GM12892 (cell line): ENCODE measurements at places on chromosomes 5 and 9.
A peak's percentile ranks its signal among the peaks of the same experiment; 100 is the strongest.

- DNase-seq, result no peak
Measured at GRCh38 chr9:92295827-92296258, 2.3 kb upstream of the IARS1 start.

DNA sequence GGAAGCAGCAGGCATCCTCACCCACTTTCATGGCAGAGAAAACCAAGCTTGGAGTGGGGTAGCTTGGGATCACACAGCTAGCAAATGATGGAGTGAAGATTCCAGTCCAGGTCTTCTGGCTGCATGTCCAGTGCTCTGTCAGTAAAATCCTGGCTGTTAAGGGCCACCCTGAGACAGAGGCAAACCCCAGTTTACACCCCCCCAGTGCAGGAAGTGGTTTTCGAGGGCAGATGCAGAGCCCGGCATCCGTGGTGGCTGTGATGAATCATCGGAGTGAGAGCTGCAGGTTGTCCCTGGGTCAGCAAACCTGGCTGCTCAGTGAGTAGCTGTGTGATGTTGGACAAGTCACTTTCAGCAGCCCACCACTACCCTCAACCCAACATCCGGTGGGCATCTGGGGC lies 115.4 kb downstream of the RGS3 start:
- peak; percentile 91 for DNase-seq

DNA sequence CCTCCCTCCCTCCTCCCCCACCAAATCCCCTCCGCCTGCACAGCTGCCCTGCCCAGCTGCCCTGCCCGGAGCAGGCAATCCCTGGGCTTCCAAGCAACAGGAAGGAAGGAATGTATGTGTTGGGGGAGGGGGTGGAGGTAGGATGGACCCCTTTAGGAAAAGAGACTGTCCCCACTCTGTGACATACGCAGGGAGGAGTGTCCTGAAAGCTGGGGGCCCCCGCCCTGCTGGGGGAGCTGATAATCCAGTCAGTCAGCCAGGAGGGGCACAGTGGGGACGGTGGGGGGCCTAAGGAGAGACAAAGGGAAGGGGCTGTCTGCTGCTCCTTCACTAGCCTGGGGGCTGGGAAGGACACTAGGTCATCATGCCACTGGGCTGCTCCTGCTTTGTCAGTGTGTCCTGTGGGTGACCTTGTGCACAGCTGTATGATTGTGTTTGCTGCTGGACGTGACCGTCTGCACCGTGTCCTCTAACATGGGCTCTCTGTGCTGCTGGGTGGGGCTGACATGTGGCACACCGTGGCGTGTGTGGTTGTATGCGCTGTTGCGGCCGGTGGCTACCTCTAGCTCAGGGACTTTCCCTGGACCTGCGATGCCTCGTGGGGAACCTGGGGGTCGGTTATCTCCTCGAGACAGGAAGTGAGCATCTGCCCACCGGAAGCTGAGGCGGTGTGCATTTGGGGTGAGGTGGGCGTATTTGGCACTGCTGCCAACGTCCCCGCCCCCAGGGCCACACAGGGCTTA lies 3.0 kb downstream of the N4BP3 start:
- DNase-seq, result no peak

DNA sequence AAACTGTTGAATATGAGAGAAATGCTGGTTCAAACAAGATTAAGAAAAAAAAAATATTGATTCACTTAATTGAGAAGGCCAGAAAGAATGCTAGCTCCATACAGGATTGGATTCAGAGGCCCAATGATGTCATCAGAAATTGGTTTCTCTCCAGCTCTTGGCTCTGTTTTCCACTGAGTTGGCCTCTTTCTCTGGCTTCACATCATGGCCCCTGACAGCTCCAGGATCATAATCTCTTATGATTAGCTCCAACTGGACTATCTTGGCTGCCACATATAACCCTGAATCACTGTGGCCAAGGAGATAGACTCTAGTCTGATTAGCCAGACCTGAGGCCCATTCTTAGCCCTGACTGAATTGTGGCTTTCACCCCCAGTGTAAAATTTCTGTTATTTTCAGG lies 244.7 kb upstream of the GRAMD2B start:
- no peak for DNase-seq

- no peak for DNase-seq
Measured at GRCh38 chr5:66538531-66538930, 57.7 kb upstream of the MAST4 start.

DNA sequence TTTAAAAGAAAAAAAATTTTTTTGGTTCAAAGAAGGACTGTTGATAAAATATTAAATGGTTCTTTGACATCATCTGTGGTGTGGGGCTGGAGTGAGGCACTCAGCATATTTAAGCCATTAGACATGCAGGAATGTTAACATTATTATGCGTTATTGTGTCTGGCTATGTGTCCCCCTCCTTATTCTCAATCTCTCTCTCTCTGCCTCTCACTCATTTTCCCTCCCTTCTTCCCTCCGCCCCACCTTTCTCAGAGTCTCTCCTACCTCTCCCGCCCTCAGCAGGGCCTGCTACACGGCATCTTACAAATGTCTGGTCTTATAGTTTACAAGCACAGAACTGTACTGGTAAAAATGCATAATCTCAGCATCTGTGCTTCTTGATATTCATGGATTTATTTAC lies 287.8 kb upstream of the TMEM161B start:
- no peak for DNase-seq

DNA sequence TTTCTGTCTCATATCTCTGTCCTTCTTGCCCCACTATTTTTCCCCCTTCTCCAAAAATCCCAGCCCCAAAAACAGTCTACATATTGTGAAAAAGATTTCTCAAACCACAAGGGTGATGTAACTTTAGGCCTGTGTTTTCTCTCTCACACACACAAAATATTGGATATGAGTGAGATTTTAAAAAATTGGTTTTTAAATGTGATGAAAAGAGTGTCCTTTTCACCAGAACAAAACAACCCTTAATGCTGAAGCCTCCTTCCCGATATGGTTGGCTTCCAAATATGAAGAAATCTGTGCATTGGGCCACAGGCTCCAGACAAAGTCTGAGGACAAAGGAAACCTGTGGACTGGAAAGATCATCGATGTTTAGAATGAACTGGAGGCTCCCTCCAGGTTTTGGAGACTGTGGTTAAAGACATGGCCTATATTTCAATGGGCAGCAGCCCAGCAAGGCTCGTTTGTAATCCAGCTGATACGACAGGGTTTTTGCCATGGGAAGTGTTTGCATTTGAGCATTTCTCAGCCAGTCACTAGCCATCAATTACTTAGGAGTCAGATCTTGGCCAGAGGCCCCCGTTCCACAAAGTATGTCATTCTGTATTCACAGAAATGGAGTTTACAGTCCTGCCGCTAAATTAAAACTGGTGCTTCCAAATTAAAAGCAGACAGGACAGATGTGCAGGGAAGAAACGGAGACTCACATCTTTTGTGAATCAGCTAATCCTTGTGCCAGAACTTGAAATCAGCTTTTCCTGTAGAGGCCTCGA lies 546.3 kb downstream of the EBF1 start:
- no peak for DNase-seq

DNA sequence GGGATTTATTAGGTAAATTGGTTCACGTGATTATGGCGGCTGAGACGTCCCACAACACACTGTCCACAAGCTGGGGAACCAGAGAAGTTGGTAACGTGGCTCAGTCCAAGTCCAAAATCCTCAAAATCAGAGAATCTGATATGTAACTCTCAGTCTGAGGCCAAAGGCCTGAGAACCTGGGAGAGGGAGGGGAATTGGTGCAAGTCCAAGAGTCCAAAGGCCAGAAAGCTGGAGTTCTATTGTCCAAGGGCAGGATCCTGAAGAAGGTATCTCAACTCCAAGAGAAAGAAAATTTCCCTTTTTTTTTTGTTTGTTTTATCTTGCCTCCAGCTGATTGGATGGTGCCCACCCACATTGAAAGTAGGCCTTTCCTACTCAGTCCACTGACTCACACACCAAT lies 83.8 kb downstream of the PRDM9 start:
- no peak for DNase-seq

- no peak for DNase-seq
Measured at GRCh38 chr9:130417602-130418001, 27.2 kb upstream of the ASS1 start.

- DNase-seq, result no peak
Measured at GRCh38 chr5:76495870-76496269, 92.8 kb downstream of the IQGAP2 start.

- no peak for DNase-seq
Measured at GRCh38 chr9:134602547-134603362, 38.8 kb upstream of the COL5A1 start.

DNA sequence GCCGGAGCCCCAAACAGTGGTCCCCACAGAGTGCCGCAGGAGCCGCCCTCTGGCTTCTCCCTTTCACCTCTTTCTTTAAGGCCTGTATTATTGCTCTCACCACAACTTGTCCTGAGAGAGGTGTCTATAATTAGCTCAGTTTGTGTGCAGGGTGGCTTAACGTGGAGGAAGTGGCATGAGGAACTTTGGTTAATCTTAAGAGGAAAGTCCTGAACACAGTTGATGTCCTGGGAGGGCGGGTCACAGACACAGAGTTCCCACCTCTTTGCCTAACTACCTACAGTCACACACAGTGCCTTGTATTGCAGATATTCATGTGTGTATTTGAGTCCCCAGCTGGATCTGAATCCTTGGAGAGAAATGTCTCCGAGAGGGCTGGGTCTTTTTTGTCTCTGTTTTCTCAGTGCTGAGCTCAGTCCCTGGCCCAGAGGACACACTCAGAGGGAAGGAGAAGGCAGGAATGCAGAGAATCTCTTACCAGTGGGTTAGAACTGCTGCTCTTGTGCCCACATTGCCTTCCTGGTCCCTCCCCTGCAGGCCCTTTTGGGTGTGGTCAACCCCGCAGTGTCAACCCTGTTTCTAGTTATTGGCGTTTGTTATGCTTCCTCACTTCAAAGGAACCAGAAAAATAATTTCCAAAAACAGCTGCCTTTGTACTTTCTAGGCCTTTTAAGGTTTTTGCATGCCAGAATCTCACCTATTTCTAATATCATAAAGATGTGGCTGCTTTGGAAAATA lies 392.5 kb downstream of the KDM4C start:
- DNase-seq, result no peak

DNA sequence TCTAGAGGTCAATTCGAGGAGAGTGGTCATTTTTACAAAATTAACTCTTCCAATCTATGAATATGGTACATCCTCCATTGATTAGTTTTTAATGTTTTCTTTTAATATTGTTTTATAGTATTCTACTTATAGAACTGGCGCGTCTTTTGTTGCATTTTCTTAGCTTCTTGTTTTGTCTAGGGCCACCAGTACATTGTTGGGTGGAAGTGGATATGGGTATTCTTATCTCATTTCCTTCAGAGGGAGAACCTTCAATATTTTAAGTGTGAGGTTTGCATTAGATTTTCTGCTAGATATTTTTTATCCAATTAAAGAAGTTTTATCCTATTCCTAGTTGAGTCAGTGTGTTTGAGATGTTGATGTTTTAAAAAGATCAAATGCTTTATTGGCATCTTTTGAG lies 69.8 kb downstream of the RPS23 start:
- DNase-seq, result no peak

- DNase-seq, result no peak
Measured at GRCh38 chr5:154519359-154519758, 41.3 kb upstream of the HAND1 start.

GRCh38 chr9:136103651-136104487 lies 8.8 kb upstream of the NACC2 start:
- no peak for DNase-seq

DNA sequence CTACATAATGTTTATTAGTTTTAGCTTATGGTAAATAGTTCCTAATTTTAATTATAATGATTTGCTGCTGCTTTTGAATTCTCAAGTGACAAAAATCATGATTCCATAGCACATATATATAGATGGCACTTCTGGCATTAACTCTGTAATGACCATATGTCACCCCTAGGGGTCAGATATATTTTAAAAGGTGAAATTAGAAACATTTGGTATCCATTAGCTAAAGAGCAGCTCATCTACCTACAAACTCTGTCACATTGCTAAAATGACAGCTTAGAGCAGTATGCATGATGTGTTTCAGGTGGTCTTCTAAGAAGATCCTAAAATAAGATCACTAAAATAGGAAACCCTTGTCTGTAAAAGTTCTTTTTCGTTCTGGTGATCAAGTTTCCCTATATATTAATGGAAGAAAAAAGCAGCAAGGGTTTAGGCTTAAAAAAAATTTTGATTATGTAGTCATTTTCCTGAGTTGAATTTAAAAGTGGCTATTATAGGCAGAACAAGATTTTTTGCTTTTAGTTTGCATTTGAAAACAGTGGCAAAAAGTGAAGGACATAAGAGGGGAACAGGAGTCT lies 157.7 kb upstream of the POU5F2 start:
- no peak for DNase-seq

- no peak for DNase-seq
Measured at GRCh38 chr9:34139477-34140146, 13.1 kb upstream of the DCAF12 start.

DNA sequence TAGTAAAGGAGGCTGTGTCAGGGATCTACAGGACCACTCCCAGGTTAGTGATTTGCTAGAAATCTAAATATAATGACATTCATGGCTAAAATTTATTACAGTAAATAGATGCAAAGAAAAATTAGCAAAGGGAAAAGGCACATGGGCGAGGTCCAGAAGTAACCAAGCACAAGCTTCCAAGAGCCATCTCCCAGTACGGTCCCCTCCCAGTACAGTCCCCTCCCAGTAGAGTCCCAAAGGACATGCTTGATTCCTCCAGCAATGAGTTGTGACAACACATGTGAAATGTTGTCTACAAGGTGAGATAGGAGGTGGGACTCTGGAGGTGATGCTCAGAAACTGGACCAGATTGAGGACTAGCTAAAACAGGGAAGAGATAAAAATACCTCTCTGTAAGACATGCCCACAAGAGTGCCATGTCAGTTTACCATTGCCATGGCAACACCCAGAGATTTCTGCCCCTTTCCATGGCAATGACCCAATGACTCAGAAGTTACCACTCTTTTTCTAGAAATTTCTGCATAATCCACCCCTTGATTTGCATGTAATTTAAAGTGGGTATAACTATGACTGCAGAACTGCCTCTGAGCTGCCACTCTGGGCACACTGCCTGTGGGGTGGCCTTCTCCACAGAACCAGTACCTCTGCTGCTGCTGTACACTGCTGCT lies 27.9 kb upstream of the CEMIP2 start:
- DNase-seq, result no peak
